ENCODE measurements at places on chromosomes 5 and 9. TPM values are rescaled to one million over a fixed set of nuclear protein-coding genes. Genes with fewer than 3 reads are reported as not detected.

Gene TPRN
- total RNA-seq: 6.2 TPM

Gene AHRR
- 24.5 TPM for total RNA-seq

Gene KCNV2
- not detected for total RNA-seq

Gene ARHGEF39
- total RNA-seq: 15.5 TPM

Gene TICAM2
- 6.3 TPM for total RNA-seq

Gene NIM1K
- total RNA-seq: not detected

Gene LCN9
- not detected for total RNA-seq

Gene SLC6A19
- total RNA-seq: not detected

Gene SLC6A18
- total RNA-seq: not detected

Gene FRMD3
- 1.1 TPM for total RNA-seq

Gene SLC34A1
- total RNA-seq: not detected

Gene RNF208
- not detected for total RNA-seq

Gene EIF4E1B
- not detected for total RNA-seq

Gene KCNMB1
- total RNA-seq: 0.43 TPM

Gene PROP1
- not detected for total RNA-seq

Gene GOLPH3
- 66.2 TPM for total RNA-seq

Gene HNRNPK
- 901 TPM for total RNA-seq

Gene HAPLN1
- total RNA-seq: not detected

Gene CKMT2
- total RNA-seq: not detected

Gene GFI1B
- not detected for total RNA-seq

Gene TAF11L5
- not detected for total RNA-seq

Gene LAMC3
- total RNA-seq: 2.4 TPM

Gene SLC35D2
- total RNA-seq: 5.2 TPM

Gene GABRP
- total RNA-seq: not detected

Gene PLEKHG4B
- total RNA-seq: not detected

Gene NMUR2
- total RNA-seq: not detected

Gene GFM2
- 38.8 TPM for total RNA-seq

Gene CCIN
- total RNA-seq: 0.36 TPM

Gene RANBP17
- total RNA-seq: 5.5 TPM

Gene FGD3
- not detected for total RNA-seq

Gene AP3S1
- total RNA-seq: 50.5 TPM

Gene CARD9
- total RNA-seq: 1.7 TPM

Gene SHISAL2B
- not detected for total RNA-seq

Gene ODF2
- total RNA-seq: 46.9 TPM

Gene NUDT12
- 10.8 TPM for total RNA-seq

Gene ABO
- total RNA-seq: not detected

Gene MATR3
- 280 TPM for total RNA-seq

Gene ADAMTS2
- total RNA-seq: 141 TPM

Gene PCDHB6
- total RNA-seq: not detected

Gene COL23A1
- 89.5 TPM for total RNA-seq

Gene SMIM33
- not detected for total RNA-seq

Gene CERCAM
- total RNA-seq: 8.9 TPM

Gene STK10
- total RNA-seq: 8.0 TPM

Gene ALDH7A1
- total RNA-seq: 107 TPM

Gene IL33
- total RNA-seq: 0.25 TPM

Gene PCDHA9
- total RNA-seq: not detected

Gene DNM1
- 0.20 TPM for total RNA-seq

Gene FAM221B
- not detected for total RNA-seq

Gene BTNL3
- not detected for total RNA-seq

Gene NR2F1
- 73.0 TPM for total RNA-seq

Gene C5orf52
- total RNA-seq: not detected

Gene PDE6A
- not detected for total RNA-seq

Gene CDH10
- 1.6 TPM for total RNA-seq

Gene CA9
- 0.40 TPM for total RNA-seq

Gene CCDC187
- 0.02 TPM for total RNA-seq

Gene CARTPT
- total RNA-seq: not detected

Gene UNC13B
- total RNA-seq: 1.2 TPM

Gene F2RL1
- 1.2 TPM for total RNA-seq
